ENCODE measurements at places on chromosomes 16 and 17.
A peak's percentile ranks its signal among the peaks of the same experiment; 100 is the strongest.

- no peak for DNase-seq
Measured at GRCh38 chr17:7111784-7112509, 2.7 kb downstream of the ASGR2 start.

DNA sequence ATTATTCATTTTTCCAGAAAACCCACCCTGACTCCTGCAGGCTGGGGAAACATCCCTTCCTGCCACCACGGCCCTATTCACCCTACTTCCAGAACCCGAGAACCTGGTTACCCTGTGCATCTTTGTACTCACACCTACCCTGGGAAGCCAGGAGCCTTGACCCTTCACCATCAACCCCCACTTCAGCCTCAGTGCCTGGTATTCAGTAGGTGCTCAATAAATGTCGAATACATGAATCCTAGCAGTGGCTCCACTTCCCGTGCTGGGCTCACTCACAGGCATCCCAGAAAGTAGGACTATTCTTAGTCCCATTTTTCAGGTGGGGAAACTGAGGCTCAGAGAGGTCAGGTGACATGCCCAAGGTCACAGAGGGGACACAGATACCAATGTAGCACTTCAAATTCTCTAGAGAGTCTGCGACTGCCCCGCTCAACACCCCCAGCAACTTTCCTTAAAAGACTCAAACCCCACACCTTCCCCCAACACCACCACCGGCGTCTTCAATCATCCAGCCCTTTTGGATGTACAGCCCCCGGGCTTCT lies 36.1 kb upstream of the CMIP start:
- no peak for DNase-seq

DNA sequence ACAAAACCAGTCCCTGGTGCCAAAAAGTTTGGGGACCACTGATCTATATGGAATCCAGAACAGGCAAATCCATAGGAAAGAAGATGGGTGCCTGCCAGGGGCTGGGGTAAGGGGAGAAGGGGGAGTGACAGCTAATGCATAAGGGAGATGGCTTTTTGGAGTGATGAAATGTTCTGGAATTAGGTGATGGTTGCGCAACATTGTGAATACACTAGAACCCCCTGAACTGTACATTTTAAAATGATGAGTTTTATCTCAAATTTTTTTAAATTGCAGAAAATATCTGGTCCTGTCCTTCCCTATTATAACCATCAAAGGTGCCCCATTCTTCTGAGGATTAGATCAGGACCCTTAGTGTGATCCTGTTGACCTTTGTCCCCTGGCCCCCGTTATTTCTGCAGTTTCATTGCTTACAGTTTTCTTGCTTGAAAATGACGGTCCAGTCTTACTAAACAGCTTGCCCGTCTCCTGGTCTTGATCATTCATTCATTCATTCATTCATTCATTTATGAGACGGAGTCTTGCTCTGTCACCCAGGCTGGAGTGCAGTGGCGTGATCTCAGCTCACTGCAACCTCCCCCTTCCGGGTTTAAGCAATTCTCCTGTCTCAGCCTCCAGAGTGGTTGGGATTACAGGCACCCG lies 4.6 kb downstream of the BCO1 start:
- no peak for DNase-seq

- DNase-seq = no peak
Measured at GRCh38 chr17:81511804-81512561, 616 bp downstream of the ACTG1 start.

- DNase-seq = no peak
Measured at GRCh38 chr16:6122401-6122800, 1024.8 kb upstream of the EEF2KMT start.

DNA sequence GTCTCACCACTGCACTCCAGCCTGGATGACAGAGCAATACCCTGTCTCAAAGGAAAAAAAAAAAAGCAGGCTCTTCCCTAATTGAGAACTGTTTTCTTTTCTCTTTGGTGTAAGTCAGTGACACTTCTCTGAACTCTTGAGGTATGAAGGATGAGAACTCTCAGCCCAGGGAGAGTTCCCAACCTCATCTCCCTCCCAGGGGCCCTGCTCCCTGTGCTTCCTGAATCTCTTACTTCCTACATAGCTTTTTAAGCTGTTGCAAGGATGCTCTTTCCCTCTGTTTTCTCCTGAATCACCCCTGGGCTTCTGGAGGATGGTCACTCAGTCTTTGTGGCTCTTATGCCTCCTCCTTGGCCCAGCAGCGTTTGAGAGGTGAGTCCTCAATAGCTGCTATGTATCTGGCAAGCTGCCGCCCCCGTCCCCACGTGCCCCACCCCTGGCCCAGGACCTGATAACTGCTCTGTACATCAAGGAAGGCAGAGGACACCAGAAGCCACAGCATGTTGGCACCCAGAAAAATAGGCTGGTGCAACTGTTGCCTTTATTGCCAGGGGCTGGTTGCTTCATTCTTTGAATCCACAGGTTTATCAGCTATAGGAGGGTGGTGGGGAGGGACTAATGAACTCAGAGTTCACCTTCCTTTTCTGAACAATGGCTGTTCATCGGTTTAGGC lies 24.0 kb downstream of the IGF2BP1 start:
- peak; percentile 68 for DNase-seq

GRCh38 chr17:56284482-56284881 lies 131.2 kb downstream of the ANKFN1 start:
- DNase-seq = no peak

- no peak for DNase-seq
Measured at GRCh38 chr16:10881479-10882030, 4.6 kb downstream of the CIITA start.

DNA sequence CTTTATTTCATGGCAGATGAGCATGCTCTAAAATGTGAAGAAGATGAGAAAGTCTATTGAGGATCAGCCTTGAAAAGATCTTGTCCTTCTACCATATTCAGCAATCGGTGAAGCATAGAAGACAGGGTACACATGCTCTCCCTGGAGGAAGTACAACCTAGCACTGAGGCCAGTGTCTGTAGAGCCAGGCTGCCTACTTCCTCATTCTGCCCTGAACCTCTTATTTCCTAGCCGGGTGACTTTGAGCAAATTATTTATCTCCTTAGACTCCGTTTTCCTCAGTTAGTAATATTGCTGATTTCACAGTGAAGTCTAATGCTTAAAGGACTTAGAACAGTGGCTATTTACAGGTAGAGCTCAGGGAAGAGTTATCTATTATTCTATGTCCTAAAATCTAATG lies 58.4 kb downstream of the TMEM100 start:
- DNase-seq = no peak

DNA sequence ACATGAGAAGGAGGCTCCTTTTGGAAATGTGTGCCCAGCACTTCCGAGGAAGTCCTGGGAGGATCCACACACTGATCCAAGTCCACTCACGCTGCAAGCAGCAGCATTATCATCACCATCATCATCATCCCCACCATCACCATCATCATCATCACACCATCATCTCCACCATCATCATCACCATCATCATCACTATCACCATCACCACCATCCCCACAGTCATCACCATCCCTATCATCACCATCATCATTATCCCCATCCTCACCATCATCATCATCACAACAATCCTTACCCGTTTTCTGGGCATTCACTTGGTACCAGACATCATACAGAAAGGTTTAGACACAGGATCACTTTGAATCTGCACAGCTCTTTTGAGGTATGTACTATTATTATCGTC lies 47.8 kb upstream of the ACSF3 start:
- no peak for DNase-seq

- DNase-seq = no peak
Measured at GRCh38 chr16:47196457-47196856, 52.7 kb upstream of the NETO2 start.

DNA sequence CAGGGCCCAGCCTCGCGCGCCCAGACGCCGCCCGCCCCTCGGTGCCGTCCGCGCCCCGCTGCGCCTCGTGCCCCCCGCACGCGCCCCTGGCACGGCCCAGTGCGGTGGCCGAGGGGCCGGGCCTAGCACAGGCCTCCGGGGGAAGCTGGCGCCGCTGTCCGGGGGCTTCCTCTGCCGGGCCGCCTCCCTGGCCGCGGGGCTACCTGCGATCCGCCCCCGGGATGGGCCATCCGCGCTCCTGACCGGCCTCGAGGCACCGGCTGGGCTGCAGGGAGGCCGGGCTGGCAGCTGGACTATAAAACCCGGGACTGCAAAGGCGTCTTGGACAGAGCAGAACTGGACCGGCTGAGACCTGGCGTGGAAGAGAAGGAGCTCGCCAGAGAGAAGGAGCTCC lies 783 bp downstream of the BHLHA9 start:
- no peak for DNase-seq

DNA sequence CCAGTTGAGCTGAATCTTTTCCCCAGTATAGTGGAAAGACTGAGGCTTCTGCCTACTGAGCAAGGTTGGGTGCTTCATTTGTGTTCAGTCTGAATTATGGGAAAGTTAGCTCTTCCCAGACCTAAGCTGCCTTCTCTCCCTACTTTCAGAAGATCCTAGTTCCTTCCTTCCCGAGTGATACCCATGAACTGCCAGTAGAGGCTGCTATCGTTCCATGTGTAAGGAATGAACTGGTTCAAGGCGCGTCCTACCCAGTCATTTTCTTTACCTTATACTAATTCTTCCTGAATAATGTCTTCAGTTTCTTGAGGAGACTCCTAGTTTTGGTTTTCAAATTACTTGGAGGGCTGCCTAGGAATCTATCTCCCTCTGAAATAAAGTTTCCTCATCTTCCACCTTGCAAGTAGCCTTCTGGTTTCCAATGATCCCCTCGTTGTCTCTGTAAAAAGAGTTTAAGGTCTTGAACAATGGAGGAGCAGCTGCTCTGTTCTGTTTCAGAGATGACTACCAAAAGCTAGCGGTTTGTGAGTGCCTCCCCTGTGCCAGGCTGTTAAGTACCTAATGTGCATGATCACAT lies 934 bp upstream of the AOC2 start:
- DNase-seq = peak; percentile 74

DNA sequence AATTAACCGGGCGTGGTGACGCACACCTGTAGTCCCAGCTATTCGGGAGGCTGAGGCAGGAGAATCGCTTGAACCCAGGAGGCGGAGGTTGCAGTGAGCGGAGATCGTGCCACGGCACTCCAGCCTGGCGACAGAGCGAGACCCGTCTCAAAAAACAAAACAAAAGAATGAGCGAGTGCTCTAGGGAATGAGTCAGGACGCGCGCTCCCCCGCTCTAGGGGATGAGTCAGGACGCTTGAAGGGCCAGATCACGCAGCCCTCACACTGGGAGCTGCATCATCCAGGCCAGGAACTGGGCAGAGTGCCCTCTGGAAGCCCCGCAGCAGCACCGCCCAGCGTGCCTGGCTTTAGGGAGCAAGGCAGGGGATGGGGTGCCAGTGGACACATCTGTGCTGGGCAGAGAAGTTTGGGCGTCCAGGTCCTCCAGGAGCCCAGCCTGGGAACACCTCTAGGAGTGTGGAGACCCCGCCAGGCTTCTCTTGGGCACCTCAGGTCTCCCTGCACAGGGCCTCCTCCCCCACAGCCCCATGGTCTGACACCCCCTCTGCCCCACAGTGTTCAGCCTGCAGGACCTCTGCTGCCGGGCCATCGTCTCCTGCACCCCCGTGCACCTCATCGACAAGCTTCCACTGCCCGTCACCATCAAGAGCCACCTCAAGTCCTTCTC lies 3.9 kb upstream of the WFIKKN1 start:
- peak; percentile 51 for DNase-seq

DNA sequence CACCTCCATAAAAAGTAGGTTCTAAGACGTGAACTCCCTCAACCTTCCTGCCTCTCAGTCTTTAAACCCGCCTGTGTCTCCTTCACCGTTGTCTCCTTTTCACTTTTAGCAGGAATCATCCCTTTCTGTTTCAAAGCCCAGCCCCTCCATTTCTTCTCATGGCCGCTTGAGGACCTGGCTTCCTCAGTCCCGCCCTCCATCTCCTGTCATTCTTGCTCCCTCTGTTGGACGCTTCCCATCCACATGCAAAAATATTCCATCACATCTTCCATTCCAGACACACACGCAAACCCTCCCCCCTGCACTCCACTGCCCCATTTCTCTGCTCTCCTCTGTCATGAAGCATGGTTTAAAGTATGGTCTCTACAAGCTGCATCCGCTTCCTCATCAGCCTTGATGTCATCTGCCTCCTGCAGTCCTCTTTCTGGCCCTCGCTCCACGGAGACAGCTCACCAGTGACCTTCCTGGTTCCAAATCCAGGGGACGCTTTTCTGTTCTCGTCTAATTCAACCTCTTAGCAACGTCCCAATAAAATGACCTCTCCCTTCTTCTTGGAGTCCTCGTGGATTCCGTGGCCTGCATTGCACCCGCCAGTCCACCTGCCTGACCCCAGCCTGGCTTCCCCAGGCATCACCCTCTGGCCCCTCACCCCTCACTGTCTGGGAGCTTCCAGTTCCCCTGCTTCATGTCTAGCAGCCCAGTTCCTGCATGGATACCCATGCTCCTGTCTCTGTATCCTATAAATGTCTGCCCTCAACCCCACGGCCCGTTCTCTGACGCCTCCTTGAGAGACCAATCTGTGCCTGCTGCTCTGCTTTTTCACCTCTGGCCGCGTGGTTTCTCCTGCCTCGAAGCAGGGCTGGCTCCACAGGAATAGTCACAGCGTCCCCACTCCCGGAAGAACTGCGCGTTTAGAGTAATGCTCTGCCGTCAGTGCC lies 26.2 kb downstream of the ANKRD40 start:
- DNase-seq = peak; percentile 82

GRCh38 chr16:82793528-82794245 lies 166.9 kb downstream of the CDH13 start:
- DNase-seq = no peak

GRCh38 chr16:55529018-55529417 lies 20.1 kb downstream of the LPCAT2 start:
- no peak for DNase-seq

GRCh38 chr17:36665417-36665816 lies 64.0 kb downstream of the MRM1 start:
- DNase-seq = peak; percentile 27

DNA sequence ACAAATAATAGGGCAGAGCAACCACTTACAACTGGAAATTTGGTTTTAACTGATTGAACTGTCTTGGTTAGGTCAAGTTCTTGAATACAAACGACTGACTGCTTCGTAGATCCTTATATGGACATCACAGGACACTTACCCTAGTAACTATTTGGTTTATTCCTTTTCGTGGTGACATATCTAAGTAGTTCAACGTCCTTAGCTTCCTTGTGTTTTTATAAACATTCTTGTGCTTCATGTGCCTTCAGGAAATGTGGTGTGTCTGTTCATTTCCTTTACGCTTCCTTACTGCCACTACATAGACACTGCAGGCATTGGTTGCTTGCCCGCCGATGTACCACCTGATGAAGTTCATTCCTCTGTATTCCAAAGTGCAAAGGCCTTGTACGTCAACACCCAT lies 59.3 kb downstream of the USP10 start:
- DNase-seq = no peak
